ENCODE measurements at places on chromosomes 1 and 21.

DNA sequence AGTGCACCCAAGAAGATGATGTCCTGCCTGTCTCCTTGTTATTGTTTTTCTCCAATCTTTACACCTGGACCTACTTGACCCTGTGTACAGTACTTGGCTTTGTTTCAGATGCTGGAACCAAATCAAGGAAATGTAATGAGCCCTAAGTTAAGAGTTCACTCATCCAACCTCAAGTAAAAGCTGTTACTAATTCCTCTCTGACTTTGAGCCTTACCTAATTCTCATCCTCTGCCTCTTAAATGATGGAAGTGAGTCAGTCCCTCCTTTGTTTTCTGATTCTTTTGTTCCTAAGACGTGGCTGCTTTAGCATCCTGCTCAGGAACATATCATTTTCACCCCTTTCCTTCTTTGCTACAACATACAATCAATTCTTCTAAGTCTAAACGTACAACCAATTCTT, 15.3 kb upstream of the PLA2G4A start:
- no peak for DNase-seq

- DNase-seq: peak; percentile 40
Measured at GRCh38 chr21:37675202-37675801, 241.0 kb downstream of the KCNJ6 start.

DNA sequence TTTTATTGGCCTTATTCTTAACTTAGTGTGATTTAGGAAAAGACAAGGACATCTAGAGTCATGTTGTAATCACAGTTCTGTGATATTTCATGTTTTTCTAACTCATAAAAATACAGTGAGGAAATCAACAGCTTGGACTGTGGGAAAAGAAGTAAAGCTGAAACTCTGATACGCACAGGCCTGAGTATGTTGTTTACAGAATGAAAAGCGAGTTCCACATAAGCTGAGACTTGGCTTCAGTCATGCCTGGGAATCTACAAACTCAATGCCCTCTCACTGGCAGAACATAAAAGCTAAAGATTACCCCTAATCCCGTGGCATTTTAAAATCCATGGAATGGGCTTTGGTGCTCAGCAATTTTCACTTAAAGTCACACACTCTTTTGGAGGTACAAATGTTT, 23.6 kb upstream of the ATP5PO start:
- DNase-seq: no peak

- DNase-seq: no peak
Measured at GRCh38 chr1:227777156-227777555, 38.3 kb upstream of the PRSS38 start.

GRCh38 chr1:217096200-217096599, 373.0 kb upstream of the ESRRG start:
- no peak for DNase-seq

- DNase-seq: no peak
Measured at GRCh38 chr1:48644905-48645605, 131.6 kb downstream of the BEND5 start.

- no peak for DNase-seq
Measured at GRCh38 chr1:37926038-37926924, 20.6 kb downstream of the INPP5B start.

GRCh38 chr1:160544647-160545046, 21.6 kb upstream of the SLAMF6 start:
- DNase-seq: peak; percentile 17

DNA sequence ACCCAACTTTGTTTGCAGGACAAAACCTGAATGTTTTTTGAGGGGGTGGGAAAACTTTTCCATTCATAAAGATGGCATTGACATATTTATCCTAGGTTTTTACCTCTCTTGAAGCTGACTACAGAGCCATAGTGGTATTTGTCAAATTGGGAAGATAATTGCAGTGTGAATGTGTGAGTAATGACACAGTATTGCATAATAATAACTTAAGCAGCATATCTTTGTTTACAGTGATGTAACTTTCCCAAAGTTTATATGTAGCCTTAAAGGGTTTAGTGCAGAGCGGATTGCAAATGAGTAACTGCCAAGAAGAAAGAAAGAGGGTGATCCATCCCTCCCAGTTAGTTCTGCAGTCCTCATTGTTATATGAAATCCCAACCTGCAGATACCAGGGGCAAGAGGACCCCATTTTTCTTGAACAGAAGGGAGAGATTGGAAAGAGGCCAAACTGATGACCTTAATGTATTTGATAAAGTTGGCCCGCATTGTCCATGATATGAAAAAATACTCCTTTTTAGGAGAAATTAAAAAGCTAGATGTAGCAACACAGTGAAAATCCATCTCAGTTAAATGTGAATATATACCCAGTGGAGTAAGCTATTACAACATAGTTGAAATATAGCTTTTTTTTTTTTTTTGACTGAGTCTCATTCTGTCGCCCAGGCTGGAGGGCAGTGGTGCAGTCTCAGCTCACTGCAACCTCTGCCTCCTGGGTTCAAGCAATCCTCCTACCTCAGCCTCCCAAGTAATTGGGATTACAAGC, 23.7 kb upstream of the NFIA start:
- DNase-seq: peak; percentile 19

GRCh38 chr1:46497020-46497419, 7.4 kb downstream of the DMBX1 start:
- DNase-seq: no peak

DNA sequence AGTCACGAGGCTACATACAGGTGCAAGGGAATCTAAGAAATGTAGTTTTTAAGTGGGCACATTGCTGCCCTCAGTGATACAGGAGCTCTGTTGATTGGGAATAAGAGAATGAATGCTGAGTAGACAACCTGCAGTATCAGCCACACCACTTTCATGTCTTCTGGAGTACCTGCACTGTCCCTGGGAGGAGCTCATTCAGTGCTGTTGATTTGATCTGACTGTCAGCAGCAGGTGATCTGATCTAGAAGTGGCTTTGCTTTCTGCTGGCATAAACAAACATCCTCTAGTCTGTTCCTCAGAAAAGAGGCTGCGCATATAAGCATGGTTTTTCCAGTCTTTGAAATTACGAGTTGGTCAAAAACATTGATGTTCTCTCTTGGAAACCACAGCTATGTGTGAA, 35.5 kb upstream of the LRRC52 start:
- no peak for DNase-seq

DNA sequence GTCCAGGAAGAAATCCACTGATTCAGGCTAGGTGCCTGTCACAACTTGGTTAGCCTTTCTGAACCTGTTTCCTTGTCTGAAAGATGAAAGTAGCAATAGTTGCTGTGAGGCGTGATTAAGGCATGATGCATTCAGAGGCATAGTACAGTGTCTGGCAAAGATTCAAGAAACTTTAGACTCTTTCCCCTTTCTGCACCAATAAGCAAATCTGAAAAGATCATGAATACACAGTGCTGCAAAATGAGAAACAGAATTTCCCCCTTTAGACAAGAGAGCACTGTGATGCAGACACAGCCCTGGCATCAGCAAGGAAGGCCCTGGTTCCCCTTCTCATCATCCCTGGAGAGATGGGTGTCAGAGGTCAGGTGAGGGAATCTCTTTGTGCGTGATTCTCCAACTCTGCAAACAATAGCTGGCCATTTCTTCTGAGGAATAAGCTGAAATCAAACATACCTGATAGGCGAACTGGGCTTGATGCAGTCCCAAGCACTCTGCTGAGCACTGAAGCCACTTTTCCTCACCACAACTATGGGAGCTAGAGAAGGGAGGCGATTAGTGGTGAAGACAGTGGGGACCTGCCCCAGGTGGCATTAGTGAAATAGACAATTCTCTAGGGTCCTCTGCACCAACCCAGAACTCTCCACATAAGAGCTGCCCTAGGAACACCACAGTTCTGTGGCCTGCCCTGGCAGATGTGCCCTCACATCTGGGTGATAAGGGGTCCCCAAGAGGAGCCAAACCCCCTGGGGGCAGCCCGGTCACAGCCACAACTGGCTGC, 41.7 kb downstream of the ITPKB start:
- peak; percentile 47 for DNase-seq

DNA sequence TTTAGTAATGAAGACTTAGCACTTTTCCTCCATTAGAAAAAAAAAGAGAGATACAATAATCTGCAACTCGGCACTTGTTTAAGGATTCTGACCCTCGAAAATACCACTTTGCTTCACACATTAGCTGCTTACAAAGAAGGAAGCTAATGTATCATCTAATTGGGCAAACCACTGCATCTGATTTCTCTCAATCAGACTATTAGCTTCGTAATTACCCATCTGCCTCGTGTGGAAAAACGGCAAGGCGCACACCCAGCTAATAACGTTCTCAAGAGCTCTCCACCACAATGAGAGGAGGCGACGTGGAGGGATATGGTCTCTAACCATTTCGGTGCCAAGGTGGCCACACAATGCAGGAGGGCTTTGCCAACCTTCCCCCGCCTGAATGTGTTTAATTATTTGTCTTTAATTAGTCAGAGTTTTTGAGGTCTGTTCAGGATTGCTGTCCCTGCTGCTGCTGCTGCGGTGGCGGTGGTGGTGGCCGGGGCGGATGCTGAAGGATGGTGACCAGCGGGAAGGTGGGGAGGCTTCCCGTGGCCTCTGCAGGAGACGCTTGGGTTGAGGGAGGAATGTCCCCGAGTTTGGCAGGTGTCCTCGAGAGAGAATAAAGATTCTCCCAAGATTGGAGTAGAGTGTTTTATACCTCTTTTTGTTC, 374.5 kb downstream of the RPS6KC1 start:
- DNase-seq: no peak

- peak; percentile 87 for DNase-seq
Measured at GRCh38 chr1:236502972-236503639, 20.7 kb upstream of the LGALS8 start.

DNA sequence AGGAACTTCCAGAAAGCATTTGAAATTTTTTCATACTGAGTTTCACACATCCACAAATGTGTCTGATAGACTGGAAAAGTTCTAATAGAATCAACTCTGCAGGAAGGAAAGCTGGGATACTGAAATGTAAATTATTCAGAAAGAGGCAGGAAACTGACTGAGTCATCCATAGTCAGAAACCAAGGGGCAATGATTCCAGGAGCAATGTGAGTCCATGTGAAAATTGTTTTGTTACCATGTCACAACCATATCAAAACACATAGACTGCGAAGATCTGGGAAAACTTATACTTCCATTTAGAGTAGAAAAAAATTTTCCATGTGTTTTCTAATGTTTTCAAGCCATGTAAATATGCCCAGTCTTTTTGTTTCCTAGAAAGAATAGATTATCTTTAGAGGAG, 142.3 kb upstream of the TMPRSS15 start:
- no peak for DNase-seq

DNA sequence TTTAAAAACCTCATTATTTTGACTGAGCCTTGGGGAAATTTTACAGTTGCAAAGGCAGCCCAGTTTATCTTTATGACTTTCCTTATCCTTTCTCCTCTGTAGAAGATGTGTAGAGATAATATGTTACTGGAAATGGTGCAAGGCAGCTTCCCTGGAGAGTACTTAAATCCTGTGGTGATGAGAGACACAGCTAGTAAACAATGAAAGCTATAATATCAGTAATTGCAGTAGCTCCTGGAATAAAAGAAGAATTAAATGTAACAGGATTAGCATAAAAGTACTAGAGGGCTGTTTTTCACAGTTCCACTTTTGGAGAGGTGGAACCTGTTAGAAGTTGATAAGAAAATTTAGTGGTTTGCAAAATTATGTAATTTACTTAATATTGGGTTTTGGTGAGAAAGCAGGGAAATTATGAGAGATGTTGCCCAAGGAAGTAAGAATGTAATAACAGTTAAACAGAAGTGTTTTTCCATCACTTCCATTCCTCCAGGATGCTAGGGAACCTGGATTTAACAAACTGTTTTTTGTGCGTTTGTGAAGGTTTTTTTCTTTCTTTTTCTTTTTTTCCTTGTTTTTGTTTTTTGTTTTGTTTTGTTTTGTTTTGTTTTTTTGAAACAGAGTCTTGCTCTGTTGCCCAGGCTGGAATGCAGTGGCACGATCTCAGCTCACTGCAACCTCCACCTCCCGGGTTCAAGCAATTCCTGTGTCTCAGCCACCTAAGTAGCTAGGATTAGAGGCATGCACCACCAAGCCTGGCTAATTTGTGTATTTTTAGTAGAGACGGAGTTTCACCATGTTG, 15.7 kb upstream of the EDEM3 start:
- no peak for DNase-seq

DNA sequence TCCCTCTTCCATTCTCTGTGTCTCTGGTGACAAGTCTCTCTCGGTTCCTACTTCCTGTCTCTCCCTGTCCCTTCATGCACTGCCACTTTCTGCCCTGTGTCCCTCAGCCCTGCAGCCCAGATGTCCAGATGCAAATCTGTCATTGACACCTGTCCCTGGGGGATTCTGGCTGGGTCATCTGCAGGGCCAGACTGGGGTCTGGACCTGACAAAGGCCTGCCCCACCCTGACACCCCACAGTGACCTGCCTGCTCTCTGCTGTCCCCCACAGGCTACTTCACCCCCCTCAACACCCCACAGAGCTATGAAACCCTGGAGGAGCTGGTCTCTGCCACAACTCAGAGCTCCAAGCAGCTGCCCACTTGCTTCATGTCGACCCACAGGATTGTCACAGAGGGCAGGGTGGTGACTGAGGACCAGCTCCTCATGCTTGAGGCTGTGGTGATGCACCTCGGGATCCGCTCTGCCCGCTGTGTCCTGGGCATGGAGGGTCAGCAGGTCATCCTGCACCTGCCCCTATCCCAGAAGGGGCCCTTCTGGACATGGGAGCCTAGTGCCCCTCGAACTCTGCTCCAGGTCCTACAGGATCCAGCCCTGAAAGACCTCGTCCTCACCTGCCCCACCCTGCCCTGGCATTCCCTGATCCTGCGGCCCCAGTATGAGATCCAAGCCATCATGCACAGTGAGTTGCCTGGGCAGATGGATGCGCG, 7.2 kb downstream of the THEMIS2 start:
- no peak for DNase-seq

DNA sequence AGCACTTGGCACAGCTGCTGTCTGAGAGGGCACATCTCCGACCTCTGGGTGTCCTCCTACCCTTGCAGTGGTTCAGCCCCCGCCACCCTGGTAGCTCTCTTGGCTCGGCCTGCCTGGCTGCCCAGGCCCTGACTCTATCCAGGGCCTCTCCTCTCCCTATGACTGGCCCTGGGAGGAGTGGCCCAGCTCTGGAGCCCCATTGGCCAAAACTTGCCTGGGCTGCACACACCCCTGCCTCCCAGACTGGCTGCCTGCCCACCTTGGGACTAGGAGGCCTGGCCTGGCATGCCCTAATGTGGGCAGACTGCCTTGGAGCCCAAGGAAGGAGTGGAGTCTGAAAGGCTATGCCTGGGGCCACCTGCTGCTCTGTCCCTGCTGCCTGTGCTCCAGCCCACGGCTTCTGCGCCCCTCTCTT, 33.6 kb downstream of the ACOT11 start:
- DNase-seq: peak; percentile 79

DNA sequence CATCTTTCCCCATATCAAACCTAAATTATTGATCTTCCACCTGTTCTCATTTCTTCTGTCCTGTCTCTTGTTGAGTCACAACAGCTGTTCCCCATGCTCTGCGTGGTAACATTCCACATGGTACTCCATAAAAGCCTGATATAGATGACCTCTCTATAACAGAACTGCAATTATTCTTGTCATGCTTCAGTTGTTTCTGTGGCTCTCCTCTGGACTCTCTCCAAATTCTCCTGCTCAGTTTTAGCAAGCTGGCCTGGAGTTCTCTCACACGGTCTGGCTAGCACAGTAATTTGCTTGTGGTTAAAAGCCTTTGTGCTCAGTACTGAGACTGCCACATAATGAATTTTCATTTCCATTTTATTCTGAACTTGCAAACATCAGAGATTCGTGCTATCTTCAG, 10.6 kb upstream of the LRRC39 start:
- peak; percentile 21 for DNase-seq

GRCh38 chr21:30962013-30962412, 76.3 kb downstream of the KRTAP19-8 start:
- DNase-seq: no peak

GRCh38 chr1:90763506-90763905, 46.4 kb upstream of the BARHL2 start:
- no peak for DNase-seq

GRCh38 chr1:41868241-41868998, 50.3 kb downstream of the HIVEP3 start:
- DNase-seq: no peak

Data from EL (cell line).